ENCODE measurements at places on chromosomes 2 and 18. TPM values are rescaled to one million over a fixed set of nuclear protein-coding genes. Genes with fewer than 3 reads are reported as not detected.

DNA sequence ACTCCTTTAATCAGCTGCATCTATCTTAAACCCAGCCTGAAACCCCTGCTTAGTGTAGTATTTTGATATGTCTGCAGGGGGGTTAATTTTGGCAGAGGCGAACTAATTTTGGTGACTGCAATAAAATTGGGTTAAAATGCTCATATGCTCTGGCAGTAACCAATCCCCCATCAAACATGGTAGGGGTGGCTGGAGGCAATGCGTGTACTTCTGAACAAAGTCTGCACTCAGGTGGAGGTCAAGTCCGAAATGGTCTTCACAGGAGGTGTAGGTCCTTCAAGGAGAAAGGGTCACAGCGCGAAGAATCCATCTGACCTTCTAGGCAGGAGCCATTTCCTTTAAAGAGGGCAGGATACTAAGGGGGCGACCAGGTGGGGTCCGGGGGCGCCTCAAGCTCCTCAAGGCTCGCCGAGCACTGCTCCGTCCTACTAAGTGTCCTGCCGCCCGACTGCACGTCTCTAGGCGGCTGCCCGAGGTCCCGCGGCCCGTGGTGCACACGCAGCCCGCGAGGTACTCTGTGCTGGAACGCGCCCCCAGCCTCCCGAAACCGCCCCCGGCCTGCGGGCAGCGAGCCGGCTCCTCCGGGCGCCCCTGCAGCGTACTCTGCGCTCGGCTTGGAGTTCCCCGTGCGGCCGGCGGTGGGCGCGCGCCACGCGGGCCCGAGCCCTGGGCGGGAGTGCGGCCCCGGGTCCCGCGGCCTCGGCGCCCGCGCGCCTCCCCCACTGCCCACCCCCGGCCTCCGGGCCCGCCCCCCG lies 1.7 kb upstream of the LDLRAD4 start:
- DNase-seq = no peak

DNA sequence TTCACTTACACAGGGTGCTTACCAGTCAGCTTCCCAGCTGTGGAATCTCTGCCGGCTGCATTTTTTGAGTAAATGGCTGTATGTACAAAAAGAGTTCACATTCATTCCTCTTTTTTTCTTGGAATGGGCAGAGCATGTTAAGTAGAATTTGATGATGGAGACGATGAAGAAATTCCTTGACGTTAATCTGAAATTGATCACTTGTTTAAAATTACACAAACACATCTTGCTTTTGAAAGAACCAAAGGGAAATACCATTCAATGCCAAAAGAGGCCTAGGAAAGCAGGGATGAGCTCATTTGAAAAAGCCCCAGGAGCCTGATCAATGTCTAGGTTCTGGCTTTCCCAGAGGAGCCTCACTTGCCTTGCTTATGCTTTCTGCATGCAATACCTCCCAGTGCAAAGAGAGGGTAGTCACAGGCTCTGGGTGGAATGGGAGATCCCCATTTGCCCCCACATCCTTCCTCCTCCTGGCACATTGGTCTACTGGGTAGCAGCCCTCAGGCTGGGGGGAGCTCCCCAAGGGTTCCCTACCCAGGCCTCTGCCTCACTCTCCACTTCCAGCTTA lies 12.3 kb upstream of the SMAD7 start:
- DNase-seq = no peak

GRCh38 chr2:238644095-238645081 lies 203.5 kb upstream of the TWIST2 start:
- DNase-seq = no peak

- DNase-seq = no peak
These were observed 9.4 kb upstream of the PDE1A start for GRCh38 chr2:182436252-182436651.

GRCh38 chr2:61707984-61708852 lies 145.6 kb downstream of the FAM161A start:
- DNase-seq = peak; percentile 31

DNA sequence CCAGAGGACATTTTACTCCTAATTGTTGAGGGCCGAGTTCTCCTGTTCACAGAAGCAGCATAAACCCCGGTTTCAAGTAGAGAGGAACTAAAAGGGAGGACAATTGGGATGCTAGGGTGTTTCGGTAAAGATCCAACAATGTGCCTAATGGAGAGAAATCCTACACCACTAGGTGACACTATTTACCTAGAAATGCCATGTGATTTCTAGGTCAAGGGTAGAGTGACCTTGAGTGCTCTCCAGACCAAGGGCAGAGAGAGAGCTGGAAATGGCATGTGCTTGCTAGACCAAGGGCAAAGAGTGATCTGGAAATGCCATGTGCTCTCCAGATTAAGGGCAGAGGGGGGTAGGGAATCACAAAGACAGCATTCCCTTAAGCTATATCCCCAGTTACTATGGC lies 472.0 kb downstream of the DCDC2C start:
- no peak for DNase-seq

DNA sequence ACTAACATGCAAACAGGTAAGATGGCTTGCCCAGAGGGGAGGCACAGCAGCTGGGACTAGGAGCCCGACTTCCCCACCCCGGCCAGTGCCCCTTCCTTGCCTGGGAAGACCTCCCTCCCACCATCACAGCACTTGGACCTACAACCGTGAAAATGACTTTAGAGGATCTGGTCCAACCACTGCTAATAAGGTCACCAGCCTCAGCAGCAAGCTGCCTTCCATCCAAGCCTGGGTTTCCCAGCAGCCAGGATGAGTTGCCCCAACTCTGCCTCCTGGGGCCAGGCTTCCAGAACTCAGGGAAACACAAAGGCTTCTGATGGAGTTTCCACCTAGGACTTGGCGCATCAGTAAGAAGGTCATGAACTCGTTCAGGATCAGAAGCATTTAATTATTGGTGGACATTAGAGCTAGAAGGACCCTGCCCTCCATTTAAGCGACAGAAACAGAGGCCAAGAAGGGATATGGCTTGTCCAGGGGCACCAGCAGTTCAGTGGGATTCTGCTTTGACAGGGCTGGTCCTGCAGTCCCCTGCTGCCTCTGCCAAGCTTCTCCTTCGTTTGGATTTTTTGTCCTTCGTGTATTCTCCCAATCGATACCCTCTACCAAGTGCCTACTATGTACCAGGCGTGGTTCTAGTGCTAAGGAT lies 403.0 kb upstream of the ID2 start:
- no peak for DNase-seq

- DNase-seq = peak; percentile 30
These were observed 114.0 kb downstream of the FAM210A start for GRCh38 chr18:13612196-13612997.

DNA sequence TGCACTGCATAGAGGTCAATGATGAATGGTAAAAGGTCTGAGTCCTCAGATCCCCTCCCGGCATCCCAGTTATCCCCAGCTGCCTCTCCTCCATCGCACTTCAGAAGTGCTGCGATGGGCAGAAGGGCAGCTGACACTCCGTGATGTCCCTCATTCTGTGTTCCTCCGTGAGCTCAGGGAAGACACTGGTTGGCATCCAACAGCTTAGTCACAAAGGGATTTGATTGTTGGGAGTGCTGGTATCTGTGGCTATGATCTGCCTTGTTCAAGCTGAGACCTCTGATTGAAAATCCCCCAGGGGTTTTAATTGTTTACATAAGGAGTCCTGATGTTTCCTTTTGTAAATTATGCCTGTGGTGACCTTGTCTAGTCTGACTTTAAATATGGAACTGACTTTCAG lies 19.0 kb upstream of the SAG start:
- DNase-seq = no peak

- DNase-seq = peak; percentile 89
These were observed at the start of gene AGAP1 for GRCh38 chr2:235493775-235494715. Gene AGAP1 (plus strand): TSS chr2:235494043.

DNA sequence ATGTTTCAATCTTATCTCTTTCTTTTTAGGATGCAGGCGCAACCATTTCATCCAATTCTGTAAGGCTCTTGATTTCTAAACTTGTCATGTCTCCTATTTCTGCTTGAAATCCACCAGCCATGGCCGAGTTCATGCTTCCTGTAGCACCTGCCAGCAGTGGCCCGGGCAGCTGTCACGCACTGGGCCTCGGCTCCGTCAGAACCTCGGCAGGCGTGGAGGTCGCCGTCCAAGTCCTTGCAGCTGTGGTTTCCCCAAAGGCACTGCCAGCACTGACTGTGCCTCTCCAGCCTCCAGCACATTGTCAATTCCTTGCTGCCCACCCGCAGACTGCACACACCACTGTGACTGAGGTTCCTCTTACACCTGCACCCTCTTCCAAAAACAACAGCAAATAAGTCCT lies 188.7 kb upstream of the SALL3 start:
- no peak for DNase-seq

- no peak for DNase-seq
These were observed 27.3 kb upstream of the NRP2 start for GRCh38 chr2:205654878-205655605.

DNA sequence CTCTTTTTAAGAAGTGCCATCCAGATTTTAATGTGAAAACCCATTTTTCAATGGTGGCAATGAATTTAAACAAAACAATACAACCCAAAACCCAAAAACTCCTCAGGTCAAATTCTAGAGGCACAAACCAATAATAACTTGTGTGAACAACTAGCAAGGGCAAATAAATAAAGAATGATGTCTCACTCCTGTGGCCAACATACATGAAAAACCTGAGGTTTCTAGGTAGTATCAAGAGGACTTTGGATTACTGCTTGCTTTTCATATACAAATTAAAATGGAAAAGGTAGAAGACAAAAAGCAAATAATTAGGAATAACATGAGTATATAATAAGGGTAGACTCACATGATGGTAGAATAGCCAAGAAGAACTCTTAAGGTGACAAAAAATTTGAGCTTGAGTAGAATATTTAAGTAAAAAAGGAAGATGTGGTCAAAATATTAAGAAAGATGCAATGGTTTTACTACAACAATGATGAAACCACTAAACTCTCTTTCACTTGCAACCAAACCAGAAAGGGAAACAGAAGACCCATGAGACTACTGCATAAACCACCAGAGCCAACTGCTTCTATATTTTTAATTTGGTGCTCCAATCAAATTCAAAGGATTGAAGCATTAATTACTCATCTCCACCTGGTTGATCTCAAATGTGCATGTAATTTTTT lies 53.5 kb downstream of the DARS1 start:
- DNase-seq = no peak

GRCh38 chr2:173644146-173644545 lies 289.5 kb downstream of the CDCA7 start:
- DNase-seq = no peak

DNA sequence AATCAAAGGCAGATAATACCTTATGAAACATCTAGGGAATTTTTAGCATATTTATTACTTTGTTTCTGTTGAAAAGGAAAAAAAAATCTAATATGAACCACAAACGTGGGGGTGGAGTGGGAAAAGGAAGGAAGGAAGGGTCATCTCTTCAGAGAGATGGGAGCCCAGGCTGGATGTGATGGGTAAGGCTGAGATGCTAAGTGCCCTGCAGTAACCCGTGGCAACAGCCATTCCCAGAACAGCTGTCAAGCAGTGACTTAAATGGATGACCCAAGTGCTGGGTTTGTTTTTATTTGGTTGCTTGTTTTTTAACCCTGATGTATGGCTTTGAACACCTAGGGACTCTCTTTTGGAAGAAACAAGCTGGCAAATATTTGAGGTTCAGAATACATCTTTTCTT lies 50.7 kb upstream of the KLF7 start:
- DNase-seq = no peak

- DNase-seq = no peak
These were observed 105.1 kb upstream of the SIX2 start for GRCh38 chr2:45114221-45114955.

DNA sequence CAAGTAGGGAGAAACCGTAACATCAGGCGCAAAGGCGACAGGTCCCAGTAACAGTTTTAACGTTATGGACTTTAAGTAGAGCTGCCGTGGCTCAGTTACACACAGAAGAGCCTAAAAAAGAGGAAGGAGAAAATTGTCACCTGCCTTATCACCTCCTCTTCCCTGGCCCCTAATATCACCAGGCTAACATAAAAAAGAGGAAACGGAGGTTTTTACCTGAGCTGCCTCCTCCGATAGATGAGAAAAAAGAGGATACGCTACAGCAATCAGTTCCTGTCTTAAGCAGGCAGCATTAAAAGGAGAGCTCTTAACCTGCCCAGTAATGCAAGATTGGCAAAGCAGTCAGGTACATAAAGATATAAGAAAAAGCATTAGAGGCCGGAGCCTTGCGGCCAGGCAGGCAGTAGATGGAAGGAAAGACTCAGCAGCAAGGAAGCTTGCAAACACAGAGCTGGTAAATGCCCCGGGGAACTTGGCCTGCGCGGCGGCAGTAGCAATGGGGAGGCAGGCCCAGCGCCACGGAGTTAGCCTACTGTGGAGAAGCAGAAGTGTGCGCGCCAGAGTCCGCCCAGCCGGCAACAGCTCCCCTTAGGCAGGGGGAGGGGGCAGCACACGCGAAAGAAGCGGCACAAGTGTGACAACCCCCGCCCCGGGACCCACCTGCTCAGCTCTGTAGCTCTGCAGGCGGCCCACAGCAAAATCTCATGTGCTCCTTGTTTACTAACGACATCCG lies 116.3 kb upstream of the SCN7A start:
- DNase-seq = no peak

- no peak for DNase-seq
These were observed 268.7 kb upstream of the SETBP1 start for GRCh38 chr18:44411976-44412375.

NFATC1 gene
- total RNA-seq = 7.4 TPM

SAG gene
- total RNA-seq = not detected

SLC39A10 gene
- 28.3 TPM for total RNA-seq

FBLN7 gene
- 2.9 TPM for total RNA-seq

AGBL5 gene
- 27.9 TPM for total RNA-seq

REG1B gene
- 8.1 TPM for total RNA-seq

LBX2 gene
- 3.3 TPM for total RNA-seq

PRKAG3 gene
- not detected for total RNA-seq

Data from mucosa of gallbladder (tissue), 1 donor.